ENCODE measurements at places on chromosomes 3 and 15. TPM values are rescaled to one million over a fixed set of nuclear protein-coding genes. Genes with fewer than 3 reads are reported as not detected.

The SHC4 gene
- polyA plus RNA-seq: 0.19 TPM

The RTP3 gene
- polyA plus RNA-seq: not detected

The SLC15A2 gene
- polyA plus RNA-seq: 0.27 TPM

DNA sequence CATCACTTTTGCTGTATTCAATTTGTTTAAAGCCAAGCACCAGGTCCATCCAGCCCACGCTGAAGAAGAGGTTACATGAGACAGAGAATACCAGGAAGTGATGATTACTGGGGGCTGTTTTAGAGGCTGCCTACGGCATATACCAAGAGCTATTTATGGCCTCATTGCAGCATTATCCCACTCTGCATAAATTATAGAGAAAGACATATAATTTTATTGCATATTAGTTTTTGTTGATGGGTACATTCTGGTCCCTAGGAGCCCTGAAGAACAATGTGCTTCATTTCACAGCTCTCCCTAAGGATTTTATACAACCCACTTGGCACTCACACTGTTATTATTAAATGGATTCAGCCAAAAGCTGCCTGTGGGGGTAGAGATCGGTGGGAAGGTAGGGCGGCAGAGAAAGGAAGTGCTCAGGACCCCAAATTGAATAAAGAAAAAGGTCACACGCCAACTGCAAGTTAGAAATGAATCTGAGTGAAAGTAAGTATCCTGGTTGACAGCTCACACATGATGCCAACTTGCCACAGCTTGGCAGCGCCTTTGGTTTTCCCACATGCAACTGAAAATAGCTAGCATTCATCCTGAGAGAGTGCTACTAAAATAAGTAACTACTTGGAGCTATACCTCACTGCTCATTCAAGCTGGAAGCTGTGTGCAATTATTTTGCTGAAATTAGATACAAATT is 73.7 kb downstream of the CCNL1 start:
- peaks cover 16% of the 10 kb centered on the region for H3K27me3 ChIP-seq
- no peak overlapping the region for H3K4me3 ChIP-seq
- no peaks in the 10 kb centered on the region for H3K36me3 ChIP-seq
- no peak for DNase-seq
- H3K4me1 ChIP-seq: peaks cover 21% of the 10 kb centered on the region

DNA sequence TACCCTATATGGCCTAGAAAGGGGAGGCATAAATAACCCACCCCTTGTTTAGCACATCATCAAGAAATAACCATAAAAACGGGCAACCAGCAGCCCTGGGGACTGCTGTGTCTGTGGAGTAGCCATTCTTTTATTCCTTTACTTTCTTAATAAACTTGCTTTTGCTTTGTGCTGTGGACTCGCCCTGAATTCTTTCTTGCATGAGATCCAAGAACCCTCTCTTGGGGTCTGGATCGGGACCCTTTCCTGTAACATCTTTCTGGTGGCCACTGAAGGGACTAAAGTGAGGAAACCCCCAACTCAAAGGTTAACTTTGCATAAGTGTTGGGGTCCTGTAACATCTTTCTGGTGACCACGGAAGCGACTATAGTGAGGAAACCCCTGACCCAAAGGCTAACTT is 15.7 kb upstream of the HHATL start:
- no peaks in the 10 kb centered on the region for H3K36me3 ChIP-seq
- H3K4me3 ChIP-seq: no peak overlapping the region
- no peak for DNase-seq
- H3K4me1 ChIP-seq: no peaks in the 10 kb centered on the region
- H3K27ac ChIP-seq: no peak overlapping the region

DNA sequence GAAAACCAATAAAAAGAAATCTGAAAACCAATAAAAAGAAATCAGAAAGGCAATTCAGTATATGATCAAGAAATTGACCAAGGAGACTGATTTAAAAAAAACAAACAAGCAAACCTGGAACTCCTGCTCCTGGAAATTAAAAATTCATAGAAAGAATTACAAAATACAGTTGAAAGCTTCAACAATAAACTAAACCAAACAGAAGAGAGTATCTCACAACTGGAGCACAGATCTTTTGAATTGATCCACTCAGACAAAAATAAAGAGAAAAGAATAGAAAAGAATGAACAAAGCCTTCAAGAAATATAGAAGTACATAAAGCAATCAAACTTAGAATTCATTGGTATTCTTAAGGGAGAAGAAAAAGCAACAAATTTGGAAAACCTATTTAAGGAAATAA is 271.4 kb downstream of the MBNL1 start:
- no peak overlapping the region for H3K4me3 ChIP-seq
- no peaks in the 10 kb centered on the region for H3K4me1 ChIP-seq
- no peak for DNase-seq
- H3K36me3 ChIP-seq: no peaks in the 10 kb centered on the region
- peaks cover 21% of the 10 kb centered on the region for H3K27me3 ChIP-seq

DNA sequence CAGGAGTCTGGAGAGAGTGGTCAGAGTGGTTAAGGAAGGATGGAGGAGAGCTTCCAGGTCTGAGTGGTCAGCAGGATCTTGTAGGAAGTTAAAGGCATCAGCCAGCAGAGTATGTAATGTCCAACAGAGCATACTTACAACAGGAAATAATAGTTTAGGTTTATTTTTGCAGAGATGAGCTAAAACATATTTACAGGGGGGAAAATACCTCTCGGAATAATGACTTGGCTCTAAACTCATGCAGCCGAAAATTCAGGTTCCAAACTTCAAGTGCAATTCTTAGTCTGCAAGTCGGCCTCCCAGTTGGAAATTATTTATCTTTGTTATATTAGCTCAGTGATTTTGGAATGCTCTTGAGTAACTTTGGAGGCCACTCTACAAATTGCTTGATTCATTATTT is 385.0 kb upstream of the C2CD4B start:
- H3K27me3 ChIP-seq: peaks cover 2% of the 10 kb centered on the region
- no peak overlapping the region for H3K4me3 ChIP-seq
- no peak overlapping the region for H3K27ac ChIP-seq
- no peaks in the 10 kb centered on the region for H3K4me1 ChIP-seq

DNA sequence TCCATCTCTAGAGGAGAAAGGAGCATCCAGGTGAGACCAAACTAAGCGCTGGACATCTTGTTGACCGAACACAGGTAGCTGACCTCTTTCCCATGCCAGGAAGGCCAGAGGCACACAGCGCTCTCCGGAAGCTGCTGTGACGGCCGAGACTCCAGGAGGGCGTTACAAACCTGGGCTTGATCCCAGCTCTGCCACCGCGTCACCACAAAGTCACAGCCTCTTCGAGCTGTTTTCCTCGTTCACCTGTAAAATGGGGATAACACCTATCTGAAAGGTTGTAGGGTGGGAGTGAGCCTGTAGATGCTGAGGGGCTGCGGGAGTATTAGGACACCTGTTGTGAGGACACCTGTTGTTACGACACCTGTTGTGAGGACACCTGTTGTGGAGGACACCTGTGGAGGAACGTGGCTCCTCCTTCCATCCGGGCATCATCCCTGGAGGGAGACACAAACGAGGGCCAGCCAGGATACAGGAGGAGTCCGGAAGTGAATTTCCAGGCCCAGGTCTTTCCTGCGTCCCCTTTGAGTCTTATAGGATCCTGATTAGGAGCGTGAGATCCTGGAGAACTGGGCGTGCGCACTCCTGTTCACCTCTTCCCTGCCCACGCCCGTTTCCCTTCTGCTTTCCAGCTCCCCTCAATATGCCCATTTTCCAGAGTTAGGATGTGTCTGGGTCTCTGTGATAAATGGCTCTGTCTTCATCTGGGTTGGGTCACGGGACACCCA is 2.3 kb upstream of the MUC4 start:
- DNase-seq: no peak
- H3K4me3 ChIP-seq: no peak overlapping the region
- no peaks in the 10 kb centered on the region for H3K27me3 ChIP-seq
- H3K4me1 ChIP-seq: peaks cover 26% of the 10 kb centered on the region

DNA sequence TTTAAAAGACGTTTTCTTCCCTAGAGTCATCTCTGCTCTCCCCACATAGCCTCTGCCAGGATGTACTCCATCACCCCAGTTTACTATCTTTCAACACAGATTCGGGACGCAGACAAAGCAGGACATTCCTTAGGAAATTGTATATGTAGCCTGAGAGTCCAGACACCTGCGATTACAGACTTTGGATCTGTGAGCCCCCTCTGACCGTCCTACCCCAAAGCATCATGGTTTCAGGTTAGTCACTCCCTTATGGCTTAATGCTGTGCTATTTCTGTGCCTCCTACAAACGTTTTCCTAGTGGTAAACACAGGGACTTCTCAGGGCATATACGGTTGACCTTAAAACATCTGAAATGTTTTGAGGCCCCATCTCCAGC is 234.0 kb upstream of the BHLHE40 start:
- H3K4me1 ChIP-seq: peaks cover 84% of the 10 kb centered on the region
- H3K27ac ChIP-seq: peak overlapping the region; percentile 83
- H3K27me3 ChIP-seq: peaks cover 2% of the 10 kb centered on the region

- H3K36me3 ChIP-seq: no peaks in the 10 kb centered on the region
- no peak overlapping the region for H3K4me3 ChIP-seq
- H3K27ac ChIP-seq: no peak overlapping the region
- H3K27me3 ChIP-seq: peaks cover 2% of the 10 kb centered on the region
These were observed 13.7 kb downstream of the USP13 start for GRCh38 chr3:179666436-179667035.

DNA sequence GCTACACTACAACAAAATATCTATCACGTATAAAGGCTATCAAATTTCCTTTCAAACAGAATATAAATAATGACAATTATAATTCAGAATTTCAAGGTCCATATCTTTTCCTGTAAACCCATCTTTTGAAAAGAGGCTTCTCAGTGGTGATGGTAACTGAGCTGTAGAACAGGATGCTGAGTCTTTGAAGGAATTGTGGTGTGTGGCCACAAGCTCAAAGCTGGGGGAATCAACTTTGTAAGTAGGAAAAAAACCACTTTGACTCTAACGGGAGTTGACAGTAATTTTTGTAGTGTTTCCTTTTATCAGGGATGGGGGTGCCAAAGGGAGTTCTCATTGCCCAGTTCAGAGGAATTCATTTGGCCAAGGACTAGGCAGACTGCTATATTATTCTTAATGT is 13.3 kb upstream of the ZCWPW2 start:
- H3K4me3 ChIP-seq: no peak overlapping the region
- H3K4me1 ChIP-seq: no peaks in the 10 kb centered on the region
- H3K27me3 ChIP-seq: no peaks in the 10 kb centered on the region
- peaks cover 29% of the 10 kb centered on the region for H3K36me3 ChIP-seq
- no peak for DNase-seq

DNA sequence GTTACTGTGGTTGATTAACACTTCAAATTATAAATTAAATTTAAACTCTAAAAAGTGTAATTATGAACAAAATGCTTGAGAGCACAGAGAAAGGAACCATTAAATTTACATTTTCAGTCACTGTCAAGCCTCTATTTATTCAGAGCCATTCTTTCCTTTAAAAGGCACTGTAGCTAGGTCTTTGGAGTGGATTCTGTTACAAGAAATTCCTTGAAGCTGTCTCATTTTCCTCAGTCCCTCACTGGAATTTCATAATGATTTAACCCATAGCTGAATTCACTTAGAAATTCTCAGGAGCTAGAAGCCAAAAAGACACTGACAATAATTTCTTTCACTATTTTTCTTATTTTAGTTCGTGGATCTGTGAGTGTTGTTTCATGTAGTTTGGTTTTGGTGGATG is 81.2 kb upstream of the TCF12 start:
- H3K27ac ChIP-seq: no peak overlapping the region
- no peak for DNase-seq
- H3K4me1 ChIP-seq: peaks cover 5% of the 10 kb centered on the region
- H3K4me3 ChIP-seq: no peak overlapping the region
- H3K36me3 ChIP-seq: no peaks in the 10 kb centered on the region

DNA sequence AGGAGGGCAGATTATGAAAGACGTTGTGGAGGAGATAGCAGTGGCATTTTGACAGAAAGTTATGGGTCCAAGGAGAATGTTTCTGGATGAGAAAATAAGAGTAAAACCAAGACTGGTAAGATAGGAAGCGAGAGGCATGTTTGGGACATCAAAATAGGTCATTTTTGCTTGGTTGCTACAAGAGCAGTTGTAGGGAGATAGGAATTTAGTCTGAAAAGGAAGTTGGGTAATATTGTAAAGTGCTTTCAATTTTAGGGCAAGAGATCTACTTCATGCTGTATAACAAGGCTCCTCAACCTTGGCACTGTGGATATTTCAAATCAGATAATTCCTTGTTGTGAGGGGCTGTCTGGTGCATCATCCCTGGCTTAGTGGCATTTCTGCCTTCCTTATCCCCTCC is 118.0 kb upstream of the DPH6 start:
- H3K27me3 ChIP-seq: no peaks in the 10 kb centered on the region
- no peak overlapping the region for H3K27ac ChIP-seq
- H3K36me3 ChIP-seq: no peaks in the 10 kb centered on the region
- H3K4me3 ChIP-seq: no peak overlapping the region

GRCh38 chr15:92819278-92820235 is 80.6 kb upstream of the CHD2 start:
- peaks cover 19% of the 10 kb centered on the region for H3K4me1 ChIP-seq
- peak overlapping the region; percentile 88 for H3K27ac ChIP-seq
- peak overlapping the region; percentile 91 for H3K4me3 ChIP-seq
- no peak for DNase-seq
- no peaks in the 10 kb centered on the region for H3K27me3 ChIP-seq
- H3K36me3 ChIP-seq: no peaks in the 10 kb centered on the region
